ENCODE measurements at places on chromosomes 13 and 19.

DNA sequence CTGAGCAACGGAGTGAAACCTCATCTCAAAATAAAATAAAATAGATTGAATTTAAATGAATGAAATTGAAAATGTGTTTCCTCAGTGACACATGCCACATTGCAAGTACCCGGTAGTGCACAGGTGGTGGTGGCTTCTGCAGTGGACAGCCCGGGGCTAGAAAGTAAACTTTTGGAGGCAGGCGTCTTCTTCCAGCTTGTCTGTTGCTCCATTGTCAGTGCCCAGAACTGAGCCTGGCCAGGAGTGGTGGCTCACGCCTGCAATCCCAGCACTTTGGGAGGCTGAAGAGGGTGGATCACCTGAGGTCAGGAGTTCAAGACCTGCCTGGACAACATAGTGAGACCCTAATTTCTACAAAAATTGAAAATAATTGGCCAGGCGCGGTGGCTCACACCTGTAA lies 5.7 kb downstream of the MYH14 start:
- DNase-seq = no peak

DNA sequence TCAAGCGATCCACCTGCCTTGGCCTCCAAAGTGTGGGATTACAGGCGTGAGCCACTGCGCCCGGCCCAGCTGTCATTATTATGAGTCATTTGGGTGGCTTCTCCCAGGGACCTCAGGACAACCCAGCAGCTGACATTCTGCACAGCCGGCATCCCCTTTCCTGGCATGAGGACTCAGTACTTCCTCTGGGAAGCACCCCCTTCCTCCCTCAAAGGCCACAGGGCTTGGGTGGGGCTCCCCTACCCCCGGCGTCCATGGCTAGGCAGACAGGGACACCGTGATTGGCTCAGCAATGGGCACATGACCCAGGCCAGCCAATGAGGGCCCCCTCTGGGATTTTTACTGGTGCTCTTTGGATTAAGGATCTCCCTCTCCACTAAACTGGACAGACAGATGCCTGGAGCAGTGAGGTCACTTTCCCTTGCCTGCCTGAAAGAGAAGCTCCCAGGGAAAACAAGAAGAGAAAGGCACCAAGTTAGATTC lies 6.0 kb downstream of the KANK2 start:
- no peak for DNase-seq

DNA sequence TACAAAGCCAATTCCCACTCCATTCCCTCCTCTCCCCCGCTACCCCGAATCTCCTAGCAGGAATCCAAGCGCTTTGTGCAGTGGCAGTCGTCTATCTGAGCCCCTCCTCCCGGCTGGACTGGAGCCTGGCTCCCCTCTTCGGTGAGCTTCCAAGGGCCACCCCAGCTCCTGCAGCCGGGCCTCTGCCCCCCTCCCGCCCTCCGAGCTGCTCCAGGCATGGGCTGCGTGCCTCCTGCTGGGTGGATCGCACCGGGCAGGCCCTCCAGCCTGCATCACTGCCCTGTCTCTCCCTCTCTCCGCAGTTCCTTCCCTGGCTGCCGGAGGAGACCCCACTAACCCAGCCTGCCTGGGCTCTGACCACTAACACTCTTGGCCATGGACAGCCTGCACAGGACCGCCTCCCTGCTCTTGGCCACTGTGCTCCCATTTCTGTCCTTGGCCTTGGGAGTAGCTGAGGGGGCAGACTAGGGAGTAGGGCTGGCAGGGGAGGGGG lies 12.9 kb upstream of the LENG8 start:
- DNase-seq = no peak

DNA sequence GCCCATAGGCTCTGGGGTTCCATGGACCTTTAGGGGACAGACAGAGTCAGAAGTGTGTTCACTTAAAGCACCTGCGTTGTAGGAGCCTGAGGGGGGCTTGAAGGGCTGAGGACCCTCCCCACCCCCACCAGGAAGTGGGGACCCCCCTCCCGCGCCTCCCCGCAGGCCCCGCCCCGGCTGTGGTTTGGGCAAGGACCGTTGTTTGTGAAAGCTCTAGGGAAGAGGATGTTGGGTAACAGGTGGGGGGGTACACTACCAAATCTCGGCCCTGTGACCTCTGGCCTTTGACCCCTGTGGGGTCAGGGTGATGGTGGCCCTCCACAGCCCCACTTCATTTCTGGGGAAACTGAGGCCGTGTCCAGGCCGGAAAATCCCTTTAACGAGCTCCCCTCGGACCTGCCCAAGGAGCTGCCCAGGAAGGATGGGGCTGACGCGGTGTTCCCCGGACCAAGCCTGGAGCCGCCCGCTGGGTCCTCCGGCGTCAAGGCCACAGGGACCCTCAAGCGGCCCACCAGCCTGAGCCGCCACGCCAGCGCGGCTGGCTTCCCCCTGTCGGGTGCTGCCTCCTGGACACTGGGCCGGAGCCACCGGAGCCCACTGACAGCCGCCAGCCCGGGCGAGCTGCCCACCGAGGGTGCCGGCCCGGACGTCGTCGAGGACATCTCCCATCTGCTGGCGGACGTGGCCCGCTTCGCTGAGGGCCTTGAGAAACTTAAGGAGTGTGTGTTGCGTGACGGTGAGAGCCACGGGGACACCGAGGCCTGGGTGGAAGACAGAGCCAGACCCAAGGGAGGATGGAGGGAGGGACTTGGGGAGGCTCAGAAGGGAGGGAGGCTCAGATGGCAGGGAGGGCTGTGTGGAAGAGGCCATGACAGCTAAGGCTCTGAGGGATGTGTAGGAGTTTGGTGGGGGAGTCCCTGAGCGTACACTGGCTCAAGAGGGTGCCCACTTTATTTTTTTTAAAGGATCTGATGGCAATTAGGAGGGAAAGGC lies 1.3 kb downstream of the ARHGAP45 start:
- DNase-seq = peak; percentile 68

GRCh38 chr13:48542581-48543341 lies 9.9 kb upstream of the RCBTB2 start:
- no peak for DNase-seq

GRCh38 chr13:62583466-62583865 lies 1167.8 kb upstream of the PCDH20 start:
- no peak for DNase-seq

DNA sequence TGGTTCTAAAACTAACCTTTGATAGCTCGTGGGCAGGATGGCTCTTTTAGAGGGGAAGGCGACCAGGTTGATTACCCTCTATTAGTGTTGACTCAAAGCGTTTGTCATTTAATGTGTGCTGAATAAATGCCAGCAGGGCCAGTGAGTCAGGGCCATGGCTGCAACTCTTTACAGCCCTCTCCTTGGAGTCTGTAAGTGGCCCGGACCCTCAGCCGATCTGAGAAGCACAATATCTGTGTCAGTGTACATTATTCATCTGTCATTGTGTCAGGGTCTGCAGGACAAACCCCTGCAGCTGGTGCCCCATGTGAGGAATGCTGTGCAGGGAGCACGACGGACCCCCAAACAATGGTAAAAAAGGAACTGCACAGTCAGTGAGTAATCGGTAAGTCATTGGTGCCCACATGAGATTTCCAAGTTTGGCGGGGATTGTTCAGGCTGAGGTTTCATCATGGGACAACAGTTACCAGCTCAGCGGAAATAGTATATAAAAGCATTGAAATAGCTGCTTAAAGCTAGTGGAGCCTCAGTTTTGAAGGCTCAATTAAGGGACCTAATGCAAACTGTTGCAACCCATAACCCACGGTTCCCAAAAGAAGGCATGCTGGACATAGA lies 139.1 kb downstream of the ZNF675 start:
- DNase-seq = no peak

DNA sequence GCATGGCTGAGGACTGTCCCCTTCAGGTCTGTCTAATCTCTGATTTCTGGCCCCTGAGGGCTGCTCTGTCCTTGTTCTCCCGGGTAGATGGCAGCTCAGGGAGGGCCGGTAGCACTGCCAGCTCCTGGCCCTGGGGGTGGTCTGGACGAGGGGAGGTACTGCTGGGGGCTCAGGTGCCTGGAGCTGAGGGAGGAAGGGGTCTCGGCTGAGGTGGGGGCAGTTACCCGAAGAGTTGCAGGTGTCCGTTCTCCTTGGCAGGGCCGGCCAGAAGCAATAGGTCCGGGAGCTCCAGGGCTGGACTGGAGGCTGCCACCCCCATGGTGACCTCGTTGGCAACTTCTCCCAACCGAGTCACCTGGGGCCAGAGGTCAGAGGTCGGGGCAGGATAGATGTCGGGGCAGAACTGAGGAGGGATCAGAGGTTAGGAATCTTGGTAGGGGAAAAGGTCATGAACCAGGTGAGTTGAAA lies 1.2 kb upstream of the EMC10 start:
- DNase-seq = no peak

DNA sequence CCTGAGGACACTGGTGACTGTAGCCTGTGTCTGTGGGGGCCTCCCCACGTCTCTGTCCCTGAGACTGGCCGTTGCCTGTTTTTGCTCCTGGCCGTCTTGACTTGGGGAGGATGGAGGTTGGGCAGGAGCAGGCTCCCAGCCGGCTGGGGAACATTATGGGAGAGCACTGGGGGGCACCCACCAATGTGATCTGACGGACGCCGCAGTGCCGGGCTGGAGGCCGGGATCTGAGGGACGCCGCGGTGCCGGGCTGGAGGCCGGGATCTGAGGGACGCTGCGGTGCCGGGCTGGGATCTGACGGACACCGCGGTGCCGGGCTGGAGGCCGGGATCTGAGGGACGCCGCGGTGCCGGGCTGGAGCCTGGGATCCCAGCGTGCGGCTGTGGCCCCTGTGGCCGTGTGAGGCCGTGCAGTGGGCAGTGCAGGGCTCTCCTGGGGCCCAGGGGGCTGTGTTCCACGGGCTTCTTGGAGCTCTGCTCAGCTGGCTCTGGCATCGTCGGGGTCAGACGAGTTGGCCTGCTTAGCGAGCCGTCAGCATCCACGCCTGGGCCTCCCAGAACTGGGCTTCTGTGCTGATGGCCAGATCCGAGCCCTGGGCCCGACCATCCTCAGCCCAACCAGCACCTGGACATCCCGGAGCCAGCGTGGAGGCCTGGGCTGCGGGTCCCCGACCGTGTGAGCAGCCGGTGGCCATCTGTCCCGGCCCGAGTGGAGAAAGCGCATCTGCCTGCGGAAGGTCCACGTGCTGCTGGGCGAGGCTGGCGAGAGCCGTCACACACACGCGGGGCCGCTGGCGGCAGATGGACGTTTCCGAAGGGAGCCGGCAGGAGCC lies 45.8 kb downstream of the GAS6 start:
- no peak for DNase-seq
